ENCODE measurements at places on chromosomes 3 and 15. TPM values are rescaled to one million over a fixed set of nuclear protein-coding genes. Genes with fewer than 3 reads are reported as not detected.
A peak's percentile ranks its signal among the peaks of the same experiment; 100 is the strongest.

- no peak for DNase-seq
Observed at GRCh38 chr3:143483214-143483613, 363.6 kb downstream of the CHST2 start.

- DNase-seq: no peak
Observed at GRCh38 chr3:168585544-168585943, 489.8 kb upstream of the GOLIM4 start.

- DNase-seq: no peak
Observed at GRCh38 chr15:42083605-42083908, 10.8 kb downstream of the PLA2G4D start.

GRCh38 chr3:122858373-122858772 lies 63.5 kb downstream of the SLC49A4 start:
- DNase-seq: no peak

- no peak for DNase-seq
Observed at GRCh38 chr3:15009167-15009566, 55.9 kb downstream of the MRPS25 start.

GRCh38 chr3:23575697-23576096 lies 230.1 kb upstream of the UBE2E1 start:
- DNase-seq: no peak

- no peak for DNase-seq
Observed at GRCh38 chr3:194062830-194063229, 73.1 kb upstream of the HES1 start.

GRCh38 chr3:124688581-124689454 lies 41.4 kb upstream of the UMPS start:
- DNase-seq: peak; percentile 76

DNA sequence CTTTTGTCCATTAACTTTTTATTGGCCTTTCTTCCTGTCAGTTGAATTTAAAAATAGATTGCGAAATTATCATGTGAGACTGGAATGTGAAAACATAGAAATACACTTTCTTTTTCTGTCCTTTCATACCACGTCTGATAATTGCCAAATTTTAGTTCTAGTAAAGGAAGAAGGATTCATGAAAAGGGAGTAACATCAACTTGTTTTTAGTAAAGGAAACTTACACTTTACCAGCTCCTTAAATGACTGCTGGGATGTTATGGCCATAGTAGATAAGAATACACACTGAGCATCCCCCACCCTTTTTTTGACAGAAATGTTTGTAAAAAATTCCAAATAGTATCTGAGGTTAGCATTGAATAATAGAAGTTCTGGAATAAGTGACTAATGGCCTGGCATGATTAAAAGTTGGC lies 137.9 kb downstream of the NEO1 start:
- no peak for DNase-seq

GRCh38 chr3:13199006-13199776 lies 126.0 kb upstream of the IQSEC1 start:
- no peak for DNase-seq

- DNase-seq: no peak
Observed at GRCh38 chr3:141087778-141088130, 36.6 kb downstream of the SPSB4 start.

- no peak for DNase-seq
Observed at GRCh38 chr3:195811756-195812155, at the start of gene MUC4. Gene MUC4 (minus strand): TSS chr3:195811929. CDS start chr3:195811817, 112 bp downstream.

DNA sequence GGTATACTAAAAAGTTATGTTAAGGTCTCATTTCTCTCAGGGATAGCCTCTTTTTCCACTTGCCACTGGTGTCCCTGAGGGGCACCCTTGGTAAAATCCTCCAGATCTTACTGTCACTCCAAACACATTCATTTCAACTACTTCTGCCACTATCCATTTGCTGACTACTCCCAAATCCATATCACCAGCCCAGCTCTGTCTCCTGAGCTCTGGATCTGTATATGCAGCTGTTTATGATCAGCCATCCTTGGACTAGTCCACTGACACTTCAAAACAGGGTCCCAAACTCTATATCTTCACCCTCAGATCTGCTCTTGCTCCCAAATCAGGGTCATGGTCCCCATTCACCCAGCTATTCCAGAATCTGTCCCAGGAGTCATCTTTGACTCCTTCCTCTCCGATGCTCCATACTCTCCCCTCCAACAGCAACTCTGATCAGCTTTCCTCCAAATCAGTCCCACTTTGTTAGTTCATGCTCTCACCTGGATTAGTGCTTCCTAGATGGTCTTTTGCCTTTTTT lies 9.9 kb downstream of the NCEH1 start:
- DNase-seq: no peak

GRCh38 chr3:128590948-128591347 lies 59.7 kb downstream of the RPN1 start:
- DNase-seq: no peak

GRCh38 chr3:195815169-195815771 lies 3.5 kb upstream of the MUC4 start:
- DNase-seq: no peak

GRCh38 chr3:39295184-39295775 lies 15.4 kb upstream of the CX3CR1 start:
- no peak for DNase-seq

DNA sequence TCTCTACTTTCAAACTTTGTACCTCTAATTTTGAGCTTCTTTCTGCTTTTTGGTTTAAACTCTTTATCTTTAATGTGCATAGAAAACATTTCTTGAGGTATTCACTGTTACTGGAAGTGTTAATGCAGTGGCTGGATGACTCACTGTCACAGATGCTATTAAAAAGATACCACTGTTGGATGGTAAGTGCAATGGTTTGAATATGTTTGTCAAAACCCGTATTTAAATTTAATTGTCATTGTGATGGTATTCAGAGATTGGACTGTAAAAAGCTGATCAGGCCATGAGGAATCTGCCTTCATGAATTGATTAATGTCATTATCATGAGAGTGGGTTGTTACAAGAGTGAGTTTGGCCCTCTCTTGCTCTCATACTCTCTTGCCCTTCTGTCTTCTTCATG lies 70.6 kb downstream of the AP4E1 start:
- no peak for DNase-seq

GRCh38 chr3:11285471-11285870 lies 13.3 kb downstream of the ATG7 start:
- no peak for DNase-seq

GRCh38 chr3:151265866-151266265 lies 12.5 kb downstream of the P2RY14 start:
- DNase-seq: no peak

GRCh38 chr3:100880845-100881244 lies 112.4 kb downstream of the ABI3BP start:
- DNase-seq: no peak

HAUS2 gene
- total RNA-seq: 36.5 TPM

CCR4 gene
- not detected for total RNA-seq

PPP2R3A gene
- total RNA-seq: 17.1 TPM

INKA1 gene
- 17.3 TPM for total RNA-seq

C3orf85 gene
- not detected for total RNA-seq

ACAD9 gene
- total RNA-seq: 60.2 TPM

MEGF11 gene
- 1.0 TPM for total RNA-seq

UNC13C gene
- total RNA-seq: 1.5 TPM

FGF12 gene
- total RNA-seq: 3.0 TPM

PPP1R14D gene
- total RNA-seq: not detected

NRG4 gene
- total RNA-seq: not detected

ACKR4 gene
- not detected for total RNA-seq

KBTBD13 gene
- not detected for total RNA-seq
